ENCODE measurements at places on chromosomes 11 and 22.

GRCh38 chr22:29108137-29108536 lies 35.3 kb downstream of the KREMEN1 start:
- DNase-seq = no peak

DNA sequence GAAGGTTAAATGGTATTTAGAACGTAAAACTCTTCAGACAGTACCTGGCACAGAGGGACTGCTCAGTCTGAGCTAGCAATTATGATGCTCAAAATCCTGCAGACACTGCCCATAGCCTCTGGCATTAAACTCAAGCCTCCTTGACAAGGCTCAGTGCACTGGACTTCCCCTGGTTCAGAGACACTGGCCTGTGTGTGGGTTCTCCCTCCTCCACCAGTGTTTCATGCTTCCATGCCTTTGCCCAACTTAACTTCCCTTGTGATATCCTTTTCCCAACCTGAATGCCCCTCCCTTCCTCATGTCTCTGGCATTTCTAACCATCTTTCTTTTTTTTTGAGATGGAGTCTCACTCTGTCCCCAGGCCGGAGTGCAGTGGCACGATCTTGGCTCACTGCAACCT lies 9.1 kb downstream of the LTBP3 start:
- DNase-seq = no peak

DNA sequence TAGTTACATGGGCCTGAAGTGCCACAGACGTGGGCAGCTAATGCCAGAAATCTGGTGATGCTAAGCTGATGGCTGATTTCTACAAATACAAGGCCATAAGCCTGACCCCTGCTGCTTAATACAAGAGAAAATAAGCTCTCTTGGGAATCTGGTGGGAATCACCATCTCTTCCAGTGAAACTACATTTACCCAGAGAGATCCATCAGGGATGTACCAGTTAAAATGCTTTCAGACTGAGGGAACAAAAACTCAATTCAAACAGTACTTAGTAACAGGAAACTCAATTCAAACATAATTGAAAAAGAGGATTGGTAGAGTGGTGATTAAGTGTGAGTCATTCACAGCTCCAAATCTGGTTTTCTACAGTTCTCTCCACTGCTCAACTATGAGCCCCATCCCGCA lies 1.7 kb upstream of the CAVIN3 start:
- no peak for DNase-seq

DNA sequence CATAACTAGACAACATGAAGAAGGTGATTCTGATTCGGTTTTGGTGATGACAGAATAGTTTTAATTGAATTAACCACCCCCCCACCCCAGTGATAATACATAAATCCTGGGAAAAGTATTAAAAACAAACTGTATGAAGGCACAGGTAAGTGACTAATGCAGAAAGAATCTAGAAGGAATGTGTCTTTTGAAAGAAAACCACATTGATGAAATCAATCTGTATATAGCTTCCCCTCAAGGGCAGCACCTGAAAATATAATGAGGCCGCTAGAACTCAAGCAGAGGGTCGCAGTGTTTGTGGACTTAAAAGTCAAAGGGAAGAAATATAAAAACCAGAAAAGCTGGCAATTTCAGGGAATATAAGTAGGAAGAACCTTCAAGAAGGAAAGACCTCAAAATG lies 580.5 kb upstream of the CHORDC1 start:
- no peak for DNase-seq

GRCh38 chr22:47151490-47151889 lies 389.0 kb downstream of the TBC1D22A start:
- DNase-seq = no peak

DNA sequence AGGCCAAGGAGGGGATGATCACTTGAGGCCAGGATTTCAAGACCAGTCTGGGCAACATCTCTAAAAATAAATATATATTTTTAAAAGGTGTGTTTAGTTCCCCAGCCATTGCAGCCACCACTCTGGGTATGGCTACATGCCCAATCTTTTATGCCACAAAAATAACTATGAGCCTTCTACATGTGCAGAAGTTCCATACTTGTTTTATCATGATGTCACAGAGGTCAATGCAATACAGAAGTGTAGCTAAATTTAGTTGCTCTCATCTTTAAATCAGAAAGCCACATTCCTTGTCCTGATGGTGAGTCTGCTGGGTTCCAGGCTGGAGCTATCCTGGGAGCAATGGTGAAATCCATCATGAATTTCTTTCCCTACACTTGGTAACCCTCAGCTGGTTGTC lies 436.3 kb downstream of the DYNC2H1 start:
- DNase-seq = no peak

DNA sequence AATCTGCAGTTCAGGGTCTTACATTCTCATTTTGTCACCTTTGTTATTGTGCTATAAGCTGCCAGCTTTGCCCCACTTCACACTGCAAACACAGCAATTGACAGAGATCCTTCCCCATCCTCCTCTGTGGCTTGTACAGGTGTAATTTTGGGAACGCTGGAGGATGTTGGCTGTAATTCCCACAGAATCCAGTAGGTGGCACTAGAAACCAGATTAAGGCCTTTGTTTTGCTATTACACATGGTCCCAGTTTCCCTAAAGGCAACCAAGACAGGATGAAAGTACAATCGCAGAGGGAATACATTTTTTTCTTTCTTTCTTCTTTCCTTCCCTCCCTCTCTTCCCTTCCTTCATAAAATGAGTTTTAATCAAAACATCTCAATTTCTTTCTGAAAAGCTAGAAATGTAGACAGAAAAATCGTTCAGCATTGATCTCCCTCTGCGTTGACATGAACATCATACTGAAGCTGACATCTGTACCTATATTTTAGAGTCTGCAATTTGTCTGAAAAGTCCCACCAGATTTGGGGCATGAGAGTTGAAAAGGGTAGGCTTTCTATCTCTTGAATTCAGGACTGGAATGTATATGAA lies 21.3 kb upstream of the NELL1 start:
- no peak for DNase-seq

- no peak for DNase-seq
These were observed 24.4 kb downstream of the RTN4R start for GRCh38 chr22:20243537-20244249.

GRCh38 chr11:11569936-11570491 lies 51.8 kb downstream of the GALNT18 start:
- no peak for DNase-seq

GRCh38 chr22:42792909-42793847 lies 63.9 kb downstream of the ARFGAP3 start:
- DNase-seq = no peak

DNA sequence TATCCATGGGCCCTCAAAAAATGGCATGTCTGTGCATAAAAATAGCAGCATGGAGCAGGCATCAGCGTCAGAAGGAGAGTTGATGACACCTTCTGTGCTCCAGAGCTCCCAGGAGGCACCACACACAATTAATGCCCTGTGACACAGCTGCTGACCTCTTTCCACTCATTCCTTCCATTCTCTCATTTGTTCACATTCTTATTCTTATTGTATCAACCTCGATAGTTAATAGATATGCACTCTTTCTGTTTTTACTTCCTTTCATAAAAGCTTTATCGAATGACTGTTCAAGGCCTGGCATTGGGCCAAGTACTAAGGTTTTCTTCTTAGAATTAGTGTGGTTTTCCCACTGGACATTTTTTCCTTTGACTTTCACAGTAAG lies 266.0 kb upstream of the MTNR1B start:
- no peak for DNase-seq

GRCh38 chr11:77191429-77191822 lies 63.4 kb downstream of the MYO7A start:
- no peak for DNase-seq

GRCh38 chr11:116910378-116910777 lies 73.0 kb upstream of the APOA1 start:
- no peak for DNase-seq

GRCh38 chr11:69196783-69197169 lies 41.0 kb downstream of the SMIM38 start:
- no peak for DNase-seq

GRCh38 chr22:49976439-49977175 lies 16.0 kb downstream of the PIM3 start:
- peak; percentile 69 for DNase-seq

DNA sequence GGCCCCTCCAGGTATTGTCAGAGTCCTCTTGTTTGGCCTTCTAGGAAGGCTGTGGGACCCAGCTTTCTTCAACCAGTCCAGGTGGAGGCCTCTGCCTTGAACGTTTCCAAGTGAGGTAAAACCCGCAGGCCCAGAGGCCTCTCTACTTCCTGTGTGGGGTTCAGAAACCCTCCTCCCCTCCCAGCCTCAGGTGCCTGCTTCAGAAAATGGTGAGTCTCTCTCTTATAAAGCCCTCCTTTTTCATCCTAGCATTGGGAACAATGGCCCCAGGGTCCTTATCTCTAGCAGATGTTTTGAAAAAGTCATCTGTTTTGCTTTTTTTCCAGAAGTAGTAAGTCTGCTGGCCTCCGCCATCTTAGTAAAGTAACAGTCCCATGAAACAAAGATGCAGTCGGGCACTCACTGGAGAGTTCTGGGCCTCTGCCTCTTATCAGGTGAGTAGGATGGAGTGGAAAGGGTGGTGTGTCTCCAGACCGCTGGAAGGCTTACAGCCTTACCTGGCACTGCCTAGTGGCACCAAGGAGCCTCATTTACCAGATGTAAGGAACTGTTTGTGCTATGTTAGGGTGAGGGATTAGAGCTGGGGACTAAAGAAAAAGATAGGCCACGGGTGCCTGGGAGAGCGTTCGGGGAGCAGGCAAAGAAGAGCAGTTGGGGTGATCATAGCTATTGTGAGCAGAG lies at the start of gene CD3E:
Gene CD3E, plus strand, starts transcription at position 163 of the 681 bp plus-strand sequence. Its CDS starts 223 bp downstream, at position 386.
- DNase-seq = no peak

DNA sequence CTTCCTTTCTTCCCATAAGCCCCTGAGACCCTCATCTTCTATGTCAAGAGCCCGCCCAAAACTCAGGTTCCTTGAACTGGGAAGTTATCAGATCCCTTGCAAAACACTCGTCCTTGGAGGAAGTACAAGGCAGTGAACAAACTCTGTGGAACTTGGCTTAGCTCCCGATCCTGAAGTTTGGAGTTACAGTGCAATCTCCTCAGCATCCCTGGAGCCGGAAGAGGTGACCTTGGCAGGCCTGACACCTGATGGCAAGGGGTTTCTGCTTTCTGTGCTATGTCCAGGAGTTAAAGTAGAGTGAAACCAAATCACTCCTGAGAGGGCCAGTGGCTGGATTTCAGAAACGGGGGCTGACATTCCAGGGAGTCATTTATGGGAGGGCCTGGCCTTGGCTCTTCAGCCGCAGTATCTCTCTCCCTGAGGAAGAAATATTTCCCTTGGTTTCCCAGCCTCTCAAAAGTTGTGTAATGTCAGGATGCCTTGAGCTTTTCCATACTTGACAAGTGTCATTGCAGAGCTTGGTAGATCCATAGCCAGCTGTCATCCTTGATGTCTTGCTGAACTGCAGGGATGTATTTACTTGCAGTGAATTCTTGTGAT lies 1.9 kb upstream of the GRAMD1B start:
- DNase-seq = no peak

GRCh38 chr11:117750916-117751662 lies 45.9 kb downstream of the DSCAML1 start:
- DNase-seq = no peak

GRCh38 chr22:26617271-26618199 lies at the start of gene CRYBB1:
Gene CRYBB1, minus strand, starts transcription at chr22:26618027. Its CDS starts 1,708 bp downstream, at chr22:26616319.
- DNase-seq = no peak

- DNase-seq = no peak
These were observed 5.1 kb upstream of the BAIAP2L2 start for GRCh38 chr22:38115423-38116205.

- DNase-seq = no peak
These were observed 10.4 kb upstream of the RASL10A start for GRCh38 chr22:29325785-29326315.

- no peak for DNase-seq
These were observed 57.6 kb downstream of the TNRC6B start for GRCh38 chr22:40235308-40235707.

All from vagina (tissue), 2 donors.